NCI-H2171 (cell line): ENCODE measurements at places on chromosomes 2 and 18.

DNA sequence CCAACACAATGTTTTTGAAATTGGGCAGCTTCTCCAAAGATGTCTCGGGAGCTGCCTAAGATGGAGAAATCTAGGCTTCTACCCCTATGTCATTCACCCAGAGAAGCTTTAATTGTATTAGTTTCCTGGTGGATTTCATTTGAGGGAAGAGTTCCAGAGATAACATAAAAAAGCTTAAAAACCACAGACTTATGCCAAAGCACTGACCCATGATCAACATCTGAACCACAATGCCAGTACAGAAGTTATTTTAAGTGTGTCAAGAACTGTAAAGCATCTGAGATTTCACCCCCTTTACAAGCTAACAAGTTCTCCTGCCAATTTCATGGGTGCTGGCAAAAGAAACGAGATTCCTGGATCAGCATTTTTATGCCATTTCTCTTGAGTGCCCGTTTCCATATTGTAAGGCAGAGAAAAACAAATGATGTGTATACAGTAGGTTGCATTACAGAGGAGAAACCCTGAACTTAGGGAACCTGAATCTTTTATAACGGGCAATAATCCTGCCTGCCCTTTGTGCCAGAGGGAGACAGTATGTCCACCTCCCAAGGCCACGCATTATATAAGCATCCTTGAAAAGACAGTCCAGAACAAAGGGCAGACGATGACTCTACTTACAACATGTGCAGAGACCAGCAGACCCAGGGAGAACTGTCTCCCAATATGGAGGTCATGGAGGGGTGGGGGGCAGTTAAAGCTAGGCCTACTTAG is 44.1 kb downstream of the MREG start:
- no peak for DNase-seq

GRCh38 chr18:39434223-39434920 is 1868.8 kb upstream of the CELF4 start:
- DNase-seq, result no peak

GRCh38 chr2:27932396-27932795 is 41.9 kb downstream of the BABAM2 start:
- no peak for DNase-seq

DNA sequence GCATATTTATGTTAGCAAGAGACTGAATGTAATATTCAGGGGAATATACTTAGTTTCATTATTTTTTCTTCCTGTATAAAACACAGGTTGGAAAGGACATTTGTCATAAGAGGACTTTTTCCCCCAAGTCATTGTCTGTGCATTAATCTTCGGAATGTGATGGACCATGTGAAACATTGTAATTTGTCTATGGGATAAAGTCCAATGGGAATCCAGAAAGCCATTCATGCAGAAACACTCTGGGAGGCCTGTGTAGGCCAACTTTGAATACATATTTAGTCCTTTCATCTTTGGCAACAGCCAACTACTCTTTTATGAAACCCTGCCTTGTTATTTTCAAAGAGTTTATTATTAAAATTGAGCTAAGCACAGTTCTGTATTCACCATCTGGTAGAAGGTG is 386.4 kb downstream of the PIK3C3 start:
- DNase-seq, result no peak

GRCh38 chr2:33975498-33975897 is 376.4 kb upstream of the FAM98A start:
- DNase-seq, result no peak

- no peak for DNase-seq
These were observed 21.2 kb downstream of the ATIC start for GRCh38 chr2:215332872-215333595.

DNA sequence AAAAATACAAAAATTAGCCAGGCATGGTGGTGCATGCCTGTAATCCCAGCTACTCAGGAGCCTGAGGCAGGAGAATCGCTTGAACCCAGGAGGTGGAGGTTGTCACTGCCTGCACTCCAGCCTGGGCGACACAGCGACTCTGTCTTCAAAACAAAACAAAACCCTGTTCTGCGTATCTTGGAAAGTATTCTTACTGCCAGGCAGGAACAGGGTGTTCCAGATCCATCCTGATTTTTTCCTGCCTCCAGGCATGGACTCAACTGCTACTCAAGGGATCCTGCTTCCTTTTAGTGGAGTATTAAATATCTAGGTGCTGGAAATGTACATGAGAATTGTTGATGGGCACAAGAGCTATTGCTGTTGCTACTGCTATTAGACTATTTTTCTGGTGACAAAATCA is 12.3 kb downstream of the HSPD1 start:
- DNase-seq, result no peak

DNA sequence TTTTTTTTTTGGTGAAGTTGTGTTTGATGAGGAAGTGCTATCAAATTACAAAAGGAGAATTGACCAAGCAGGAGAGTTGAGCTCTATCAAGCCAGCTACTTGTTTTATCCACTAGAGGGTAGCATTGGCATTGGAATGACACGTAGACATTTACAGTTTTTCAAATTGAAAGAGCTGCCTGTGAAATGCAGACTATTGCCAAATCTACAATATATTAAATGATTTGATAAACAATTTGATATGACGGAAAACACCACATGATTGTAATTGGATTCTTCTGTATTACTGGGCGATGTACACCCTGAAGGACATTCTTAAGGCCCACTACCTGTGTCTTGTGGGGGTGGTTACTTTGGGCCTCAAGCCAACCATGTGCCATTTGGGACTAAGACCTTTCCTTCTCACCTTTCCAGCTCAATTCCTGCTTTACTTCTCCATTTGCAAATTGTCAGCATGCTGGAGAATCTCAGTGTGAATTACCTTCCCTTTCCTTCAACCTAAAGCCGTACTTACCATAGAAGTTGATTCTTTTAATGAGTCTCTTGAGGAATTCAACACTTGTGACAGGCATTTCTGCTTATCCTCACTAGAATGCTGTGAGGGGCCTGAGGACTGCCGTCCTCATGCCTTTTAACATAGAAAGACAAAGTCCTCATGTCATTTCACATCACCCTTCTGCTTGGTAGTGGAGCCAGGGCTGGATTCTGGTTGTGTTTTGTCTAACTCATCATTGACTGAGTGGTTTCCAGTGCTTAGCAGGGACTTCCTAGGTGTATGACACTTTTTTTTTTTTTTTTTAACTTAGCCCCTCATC is 134.8 kb upstream of the THUMPD2 start:
- peak; percentile 36 for DNase-seq

- no peak for DNase-seq
These were observed 8.4 kb upstream of the CD226 start for GRCh38 chr18:69956057-69956456.

- DNase-seq, result no peak
These were observed 16.3 kb upstream of the LYG1 start for GRCh38 chr2:99317161-99317872.

GRCh38 chr2:193810533-193810932 is 1615.8 kb upstream of the TMEFF2 start:
- DNase-seq, result no peak

DNA sequence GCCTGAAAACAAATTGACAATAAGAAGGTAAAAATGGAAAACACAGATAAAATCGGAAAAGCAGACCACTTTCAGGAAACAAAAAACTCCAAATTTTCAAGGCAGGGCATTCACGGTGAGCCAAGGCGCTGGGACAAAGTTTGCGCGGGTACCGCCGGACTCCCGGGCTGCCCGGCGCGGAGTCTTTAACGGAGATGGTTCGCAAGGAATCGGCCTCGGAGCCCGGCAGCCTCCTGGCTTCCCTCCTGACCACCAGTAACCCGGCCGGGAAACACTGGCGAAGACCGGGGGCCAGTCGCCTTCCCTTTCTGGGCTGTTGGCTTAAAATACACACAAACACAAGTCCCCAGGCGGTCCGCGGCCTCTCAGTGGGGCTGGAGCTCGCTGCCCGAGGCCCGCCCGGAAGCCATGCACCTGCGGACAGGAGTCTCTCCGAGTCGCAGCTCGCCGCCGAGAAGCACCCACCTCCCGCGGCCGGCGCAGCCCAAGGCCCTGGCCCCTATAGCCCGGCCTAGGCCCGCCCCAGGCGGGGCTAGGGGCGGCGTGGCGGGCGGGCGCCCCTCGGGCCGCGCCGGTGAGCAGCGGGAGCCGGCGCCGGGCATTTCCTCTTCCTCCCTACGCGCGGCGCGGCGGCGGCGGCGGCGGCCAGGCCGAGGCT is 622 bp upstream of the KCMF1 start:
- DNase-seq, result peak; percentile 42
